NCI-H187 treated with DMSO at 0.1 percent for 48 hours (cell line): ENCODE measurements at places on chromosomes 4 and X.

DNA sequence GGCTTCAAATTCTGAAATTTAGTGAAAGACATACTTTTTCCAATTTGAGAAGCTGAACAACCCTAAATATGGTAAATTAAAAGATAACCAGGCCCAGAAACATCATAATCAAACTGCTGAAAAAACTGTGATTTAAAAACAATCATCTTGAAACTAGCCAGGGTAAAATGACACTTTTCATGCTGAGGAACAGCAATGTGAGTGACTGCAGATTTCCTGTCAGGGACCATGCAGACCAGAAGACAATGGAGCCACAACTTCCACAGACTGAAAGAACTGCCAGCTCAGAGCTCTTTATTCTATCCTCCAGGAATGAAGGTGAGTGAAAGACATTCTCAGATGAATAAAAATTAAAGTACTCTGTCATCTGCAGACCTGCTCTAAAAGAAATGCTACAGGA lies 73.3 kb downstream of the NAT8L start:
- no peak for DNase-seq

DNA sequence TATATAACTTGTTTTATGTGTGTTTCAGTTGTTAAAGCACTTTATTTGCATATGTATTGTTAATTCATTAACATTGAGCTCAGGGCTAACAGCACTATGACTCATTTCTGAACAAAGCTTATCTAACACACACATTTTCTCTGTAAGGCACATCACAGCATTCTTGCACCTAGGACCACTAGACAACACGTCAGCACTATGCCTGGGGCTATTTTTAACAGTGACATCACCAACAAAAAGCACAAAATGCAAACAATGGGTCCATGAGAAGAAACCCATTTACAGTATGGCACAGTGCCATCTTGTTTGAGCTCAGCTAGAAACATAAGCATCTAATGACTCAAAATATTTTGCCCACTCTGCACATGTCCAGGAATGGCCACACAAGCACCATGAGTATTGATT lies 124.4 kb downstream of the RELL1 start:
- DNase-seq = no peak

GRCh38 chrX:12162420-12162819 lies 24.1 kb downstream of the FRMPD4 start:
- DNase-seq = no peak

- no peak for DNase-seq
These were observed 35.0 kb upstream of the APLN start for GRCh38 chrX:129689796-129690195.

- DNase-seq = no peak
These were observed 58.5 kb downstream of the ACOX3 start for GRCh38 chr4:8381814-8382581.

- DNase-seq = no peak
These were observed 193.7 kb upstream of the PSAPL1 start for GRCh38 chr4:7628432-7628831.

GRCh38 chr4:40829586-40829985 lies 79.8 kb downstream of the NSUN7 start:
- DNase-seq = no peak

GRCh38 chrX:33160273-33160672 lies 51.1 kb downstream of the DMD start:
- no peak for DNase-seq

DNA sequence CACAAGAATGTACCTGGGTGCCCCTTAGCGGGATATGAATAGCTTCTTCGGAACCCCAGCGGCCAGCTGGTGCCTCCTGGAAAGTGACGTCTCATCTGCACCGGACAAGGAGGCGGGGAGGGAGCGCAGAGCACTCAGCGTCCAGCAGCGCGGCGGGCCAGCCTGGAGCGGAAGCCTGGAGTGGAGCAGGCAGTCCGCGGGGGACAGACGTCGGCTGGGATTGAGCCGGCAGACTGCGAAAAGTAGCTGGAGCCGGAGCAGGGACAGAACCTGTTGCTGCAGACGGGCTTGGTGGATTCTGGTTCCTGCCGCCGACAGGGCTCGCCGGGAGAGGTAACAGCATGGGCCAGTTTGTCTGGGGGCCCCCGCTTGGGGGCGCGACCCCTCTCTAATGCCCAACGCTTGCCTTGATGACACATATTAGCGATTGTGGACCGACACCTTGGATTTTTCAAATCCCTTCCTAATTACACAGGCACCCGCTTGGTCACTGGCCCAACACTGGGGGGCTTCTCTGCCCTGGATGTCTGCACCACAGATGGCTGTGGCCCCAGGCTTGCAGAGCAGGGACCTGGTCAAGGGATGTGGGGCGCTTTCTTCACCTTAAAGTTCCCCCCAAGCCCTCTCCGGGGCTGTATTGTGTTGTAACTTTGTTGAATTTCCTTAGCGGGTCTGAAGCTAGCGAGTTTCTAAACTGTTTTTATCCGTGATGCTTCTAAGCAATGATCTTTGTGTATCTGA lies at the start of gene NPFFR2:
TSS of gene NPFFR2 (plus strand) at position 133 of the 741 bp plus-strand sequence. CDS start 96,592 bp downstream, outside the sequence.
- DNase-seq = no peak

DNA sequence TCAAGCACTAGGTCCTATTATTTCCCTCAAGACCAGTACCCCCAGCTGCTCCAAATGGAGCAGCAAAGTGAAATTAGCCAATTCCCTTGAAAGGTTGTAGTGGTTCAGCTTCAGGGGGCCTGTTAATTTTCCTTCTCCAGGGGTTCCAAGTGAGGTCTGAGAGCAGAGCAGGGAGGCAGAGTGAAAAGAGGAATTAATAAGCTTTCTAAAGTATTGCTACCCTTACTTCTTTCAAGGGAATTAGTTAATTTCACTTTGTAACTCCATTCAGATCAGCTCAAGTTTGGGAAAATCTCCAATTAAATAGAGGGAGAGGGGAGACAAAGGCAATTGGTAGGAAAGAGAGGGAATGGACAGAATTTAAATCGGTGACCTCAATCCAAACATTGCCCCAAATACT lies 78.7 kb upstream of the SLC7A11 start:
- DNase-seq = no peak

DNA sequence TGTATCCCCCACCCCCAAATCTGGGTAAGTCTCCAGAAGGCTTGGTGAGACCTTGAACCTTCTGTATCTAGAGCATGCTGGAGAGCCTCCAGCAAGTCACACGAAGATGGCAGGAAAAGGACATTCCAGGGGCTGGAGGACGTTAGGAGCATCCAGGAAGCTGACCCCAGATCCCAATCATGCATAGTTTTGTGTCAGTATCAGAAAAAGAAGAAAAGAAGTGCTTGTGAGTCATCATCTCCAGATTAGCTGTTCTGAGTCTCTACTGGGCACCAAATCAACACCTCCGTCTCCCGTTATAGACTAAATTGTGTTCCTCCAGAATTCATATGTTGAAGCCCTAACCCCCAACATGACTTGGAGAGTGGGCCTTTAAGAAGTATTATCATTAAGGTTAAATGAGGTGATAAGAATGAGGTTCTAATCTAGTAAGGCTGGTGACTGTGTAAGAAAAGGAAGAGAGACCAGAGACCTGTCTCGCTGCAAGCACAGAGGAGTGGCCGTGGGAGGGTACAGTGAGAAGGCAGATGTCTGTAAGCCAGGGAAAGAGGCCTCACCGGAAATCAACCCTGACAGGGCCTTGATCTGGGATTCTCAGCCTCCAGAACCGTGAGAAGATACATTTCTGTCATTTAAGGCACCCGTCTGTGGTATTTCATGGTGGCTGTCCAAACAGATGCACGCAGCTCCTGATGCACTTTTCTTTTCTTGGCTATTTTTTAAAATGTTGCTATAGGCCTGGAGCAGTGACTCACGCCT lies 38.1 kb upstream of the CLDN24 start:
- DNase-seq = no peak

DNA sequence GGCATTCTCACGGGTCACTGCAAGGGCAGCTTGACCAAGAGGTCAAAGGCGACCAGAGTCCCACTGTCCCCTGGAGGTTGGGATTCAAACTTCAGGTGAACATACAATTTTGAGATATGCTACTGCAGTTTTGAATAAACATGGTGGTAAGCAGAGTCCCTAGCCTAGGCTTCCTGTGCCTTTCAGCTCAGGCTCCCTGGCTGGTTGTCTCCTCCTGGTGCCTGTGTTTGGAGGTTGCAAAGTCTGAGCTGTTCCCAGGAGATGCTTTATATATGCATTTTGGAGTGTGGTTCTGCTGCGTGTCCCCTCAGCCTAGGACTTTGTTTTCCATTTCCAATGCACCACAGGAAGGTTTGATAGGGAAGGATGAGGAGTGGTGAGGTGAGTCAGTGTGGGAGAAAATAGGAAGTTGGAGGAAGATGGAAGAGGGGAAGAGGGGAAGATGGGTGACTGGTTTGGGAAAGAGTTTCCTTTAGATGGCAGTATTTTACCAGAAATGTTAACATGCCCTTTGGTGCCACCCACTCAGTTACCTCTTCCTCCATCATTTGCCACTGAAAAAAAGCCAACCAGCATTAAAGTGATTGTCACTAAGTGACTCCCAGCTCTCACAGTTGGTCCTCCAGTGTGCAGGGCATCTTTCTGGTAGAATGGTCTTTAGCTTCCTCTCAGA lies 211.7 kb upstream of the AGTR2 start:
- peak; percentile 7 for DNase-seq

DNA sequence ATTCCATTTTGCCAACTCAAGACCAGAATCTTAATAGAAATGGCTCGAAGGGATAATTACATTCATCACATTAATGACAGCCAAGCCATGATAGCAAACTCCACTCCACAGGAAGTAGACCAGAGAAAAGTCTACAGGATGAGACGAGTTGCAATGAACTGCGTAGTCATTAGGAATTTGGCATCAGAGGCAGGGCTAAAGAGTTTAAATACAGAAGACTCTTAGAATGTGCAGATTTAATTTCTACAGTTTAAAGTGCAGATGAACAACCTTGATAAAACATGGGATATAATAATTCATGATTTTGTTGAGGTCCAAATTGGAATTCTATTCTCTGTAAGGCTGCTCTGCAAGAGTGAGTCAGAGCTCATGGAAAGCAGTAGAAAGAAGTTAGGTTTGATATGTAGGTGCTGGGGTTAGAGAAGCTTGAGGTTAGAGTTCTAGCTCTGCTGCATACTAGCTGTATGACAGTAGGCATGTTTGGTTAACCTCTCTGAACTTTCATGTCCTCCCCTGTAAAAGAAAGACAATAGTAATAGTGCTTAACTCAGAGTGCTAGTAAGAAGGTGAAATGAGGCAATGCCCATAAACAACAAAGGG lies 32.2 kb downstream of the LNX1 start:
- no peak for DNase-seq

DNA sequence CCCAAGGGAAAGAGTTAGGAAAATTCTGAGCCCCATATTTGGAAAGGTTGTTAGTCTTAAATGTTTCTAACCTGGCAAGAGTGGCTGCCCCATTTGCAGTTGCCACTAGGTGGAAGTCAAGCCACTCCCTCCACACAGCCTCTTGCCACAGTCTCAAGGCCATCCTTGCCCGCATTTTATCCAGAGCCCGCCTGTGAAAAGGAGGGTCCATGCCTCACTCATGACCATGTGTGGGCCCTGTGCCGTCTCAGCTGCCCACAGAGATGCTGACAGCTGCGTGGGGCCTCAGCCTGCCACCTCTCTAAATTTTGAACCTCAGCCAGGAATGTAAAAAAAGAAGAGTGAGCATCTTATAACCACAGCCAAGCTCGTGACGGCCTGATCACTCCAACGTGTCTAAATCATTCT lies 201.5 kb upstream of the FAM241A start:
- no peak for DNase-seq

DNA sequence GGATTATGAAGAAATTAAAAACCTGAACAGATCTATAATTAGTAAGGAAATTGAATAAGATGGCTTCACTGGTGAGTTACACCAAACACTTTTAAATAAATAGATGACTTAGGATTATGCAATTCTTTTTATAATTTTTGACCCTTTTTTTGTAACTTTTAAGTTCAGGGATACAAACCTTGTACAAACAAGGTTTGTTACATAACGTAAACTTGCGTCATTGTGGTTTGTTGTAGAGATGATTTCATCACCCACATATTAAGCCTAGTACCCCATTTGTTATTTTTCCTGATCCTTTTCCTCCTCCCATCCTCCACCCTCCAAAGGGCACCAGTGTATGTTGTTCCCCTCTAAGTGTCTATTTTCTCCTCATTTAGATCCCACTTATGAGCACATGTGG lies 75.7 kb downstream of the CPEB2 start:
- DNase-seq = no peak

DNA sequence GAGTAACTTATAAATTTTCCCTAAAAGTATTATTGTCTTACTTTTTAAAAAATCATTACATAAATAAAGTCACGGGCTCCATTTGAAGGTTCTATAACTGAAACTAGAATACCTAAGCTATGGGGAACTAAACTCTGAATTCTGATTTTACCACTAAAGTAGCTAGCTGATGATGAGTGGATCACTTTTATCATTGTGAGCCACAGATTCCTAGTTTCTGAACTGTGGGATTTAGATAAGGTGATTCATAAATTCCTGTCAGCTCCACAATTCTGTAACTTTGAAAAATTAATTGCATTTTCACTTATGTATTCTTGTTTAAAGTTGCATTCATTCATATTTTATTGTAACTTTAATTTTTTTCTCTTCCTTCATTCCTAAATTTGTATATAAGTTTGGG lies 540.9 kb downstream of the GBA3 start:
- no peak for DNase-seq

DNA sequence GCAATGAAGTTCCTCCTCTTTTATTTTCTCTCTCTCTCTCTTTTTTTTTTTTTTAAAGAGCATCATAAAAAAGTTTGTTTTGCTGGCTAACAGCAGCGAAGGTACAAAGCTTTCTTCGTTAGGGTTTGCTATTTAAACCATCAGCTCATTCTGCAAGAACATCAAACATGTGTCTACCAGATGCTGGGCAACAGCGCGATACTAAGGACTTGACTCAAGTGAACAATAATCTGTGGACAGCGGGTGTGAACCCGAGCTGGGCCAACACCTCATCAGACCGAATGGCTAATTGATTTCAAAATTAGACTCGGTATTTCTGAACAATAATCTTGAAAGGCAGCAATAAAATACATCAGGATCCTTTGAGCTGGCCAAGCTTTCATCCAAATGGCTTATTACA lies 246.4 kb downstream of the FBXO8 start:
- DNase-seq = no peak

GRCh38 chrX:47595716-47596251 lies 13.5 kb downstream of the TIMP1 start:
- no peak for DNase-seq

DNA sequence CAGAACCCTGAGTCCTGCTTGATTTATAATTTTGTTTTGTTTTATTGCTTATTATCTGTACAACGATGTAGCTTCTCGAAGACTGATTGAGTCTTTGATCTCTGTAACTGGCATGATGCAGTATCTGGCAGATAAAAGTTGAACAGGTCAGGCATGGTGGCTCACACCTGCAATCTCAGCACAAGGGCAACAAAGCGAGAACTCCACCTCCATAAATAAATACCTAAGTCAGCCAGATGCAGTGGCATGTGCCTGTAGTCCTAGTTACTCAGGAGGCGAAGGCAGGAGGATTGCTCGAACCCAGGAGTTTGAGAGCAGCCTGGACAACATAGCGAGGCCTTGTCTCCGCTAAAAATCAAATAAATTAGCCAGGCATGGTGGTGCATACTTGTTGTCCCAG lies 15.7 kb upstream of the WDR19 start:
- no peak for DNase-seq

- DNase-seq = no peak
These were observed 49.2 kb upstream of the FAM9C start for GRCh38 chrX:13093529-13094140.

- no peak for DNase-seq
These were observed 61.6 kb downstream of the CHST7 start for GRCh38 chrX:46635186-46635585.

- DNase-seq = no peak
These were observed 9.8 kb upstream of the MSN start for GRCh38 chrX:65657659-65658058.
